GM23248 (cell line): ENCODE measurements at places on chromosomes 3 and 15.

GRCh38 chr3:103662591-103662990 is 1227.8 kb downstream of the ZPLD1 start:
- DNase-seq = no peak

DNA sequence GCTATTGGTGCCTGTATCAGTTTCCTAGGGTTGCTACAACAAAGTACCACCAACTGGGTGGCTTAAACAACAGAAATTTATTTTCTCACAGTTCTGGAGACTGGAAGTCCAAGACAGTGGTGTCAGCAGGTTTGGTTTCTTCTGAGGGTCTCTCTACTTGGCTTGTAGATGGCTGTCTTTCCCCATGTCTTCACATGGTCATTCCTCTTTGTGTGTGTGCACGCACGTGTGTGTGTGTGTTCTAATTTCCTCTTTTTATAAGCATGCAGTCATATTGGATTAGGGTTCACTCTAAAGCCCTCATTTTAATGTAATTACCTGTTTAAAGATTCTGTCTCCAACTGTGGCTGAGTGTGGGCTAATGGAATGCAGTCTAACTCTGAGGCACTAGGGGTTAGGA is 182.5 kb downstream of the SPATA16 start:
- DNase-seq = no peak

- no peak for DNase-seq
Observed at GRCh38 chr3:163328680-163329079, 1749.6 kb downstream of the SI start.

GRCh38 chr3:52176951-52177700 is 20.8 kb upstream of the ALAS1 start:
- no peak for DNase-seq

- DNase-seq = peak; percentile 90
Observed at GRCh38 chr3:113245761-113246161, 34.4 kb downstream of the BOC start.

DNA sequence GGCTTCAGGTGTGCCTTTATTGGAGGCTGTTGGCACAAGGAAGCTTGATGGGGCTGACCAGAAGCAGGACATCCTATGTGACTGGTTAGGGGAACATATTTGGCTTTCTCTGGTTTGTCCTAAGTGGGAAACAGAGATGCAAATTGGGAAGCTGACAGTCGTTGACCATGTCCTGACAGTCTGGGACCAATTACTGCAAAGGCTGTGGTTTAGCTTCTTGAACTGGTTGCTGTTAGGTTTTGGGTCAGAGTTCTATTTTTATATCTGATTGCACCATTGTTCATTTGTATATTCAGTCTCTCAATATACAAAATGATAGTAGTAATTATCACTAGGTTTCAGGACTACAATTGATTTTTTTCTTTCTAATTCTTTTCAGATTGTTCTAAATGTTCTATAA is 36.8 kb downstream of the SNTN start:
- no peak for DNase-seq

- DNase-seq = peak; percentile 91
Observed at GRCh38 chr3:171306631-171307030, 153.6 kb downstream of the TNIK start.

DNA sequence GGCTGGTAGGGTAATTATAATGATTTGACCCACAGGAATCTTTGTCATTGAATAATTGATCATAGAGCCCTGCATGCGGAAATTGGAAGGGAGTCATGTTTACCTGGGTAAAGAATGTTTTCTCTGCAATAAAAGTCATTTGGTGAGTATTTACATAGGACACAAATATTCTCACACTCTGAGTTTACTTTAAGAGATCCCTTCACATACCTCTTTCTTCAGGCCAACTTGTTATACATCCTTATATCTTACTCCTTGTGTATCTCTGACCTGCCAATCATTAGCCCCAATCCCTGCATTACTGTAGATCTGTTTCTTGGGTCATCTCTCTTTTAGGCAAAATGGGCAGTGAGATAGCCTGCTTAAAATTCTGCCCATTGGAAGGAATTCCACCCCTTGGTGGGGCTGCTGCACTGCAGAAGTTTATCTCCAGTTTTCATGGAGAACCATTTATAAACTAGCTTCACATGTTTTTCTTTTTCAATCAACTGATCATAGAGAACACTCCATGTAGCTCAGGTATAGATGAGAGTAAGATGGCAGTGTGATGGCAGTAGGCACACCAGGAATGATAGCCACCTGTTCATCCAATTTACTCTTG is 46.2 kb downstream of the ILDR1 start:
- no peak for DNase-seq

DNA sequence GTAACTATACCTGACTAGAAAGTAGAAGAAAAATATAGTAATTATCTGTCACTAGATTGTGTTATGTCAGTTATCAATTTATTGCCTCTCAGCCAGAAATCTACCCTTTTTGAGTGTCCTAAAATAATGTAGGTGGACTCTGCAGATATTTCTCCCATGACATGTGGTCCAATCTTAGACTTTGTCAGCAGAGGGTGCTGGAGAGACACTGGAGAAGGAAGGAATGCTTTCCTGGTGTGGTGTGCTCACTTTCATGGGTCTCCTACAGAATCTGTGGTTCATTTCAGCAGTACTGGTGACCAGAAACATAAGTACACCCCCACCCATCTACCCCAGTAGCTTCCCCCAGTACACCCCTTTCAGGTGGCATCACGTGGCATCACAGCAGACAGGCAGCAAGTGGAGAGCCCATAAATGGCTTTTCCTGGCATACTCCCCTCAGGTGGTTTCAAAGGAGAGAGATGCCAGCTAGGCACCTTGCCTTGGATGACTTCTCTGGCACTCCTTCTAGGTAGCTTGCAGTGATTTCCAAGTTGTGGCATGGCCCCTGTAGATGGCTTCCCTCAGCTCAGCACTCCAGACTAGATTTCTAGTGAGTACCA is 114.7 kb downstream of the GADL1 start:
- DNase-seq = peak; percentile 53

- DNase-seq = no peak
Observed at GRCh38 chr3:42493798-42494151, 8.7 kb upstream of the VIPR1 start.

DNA sequence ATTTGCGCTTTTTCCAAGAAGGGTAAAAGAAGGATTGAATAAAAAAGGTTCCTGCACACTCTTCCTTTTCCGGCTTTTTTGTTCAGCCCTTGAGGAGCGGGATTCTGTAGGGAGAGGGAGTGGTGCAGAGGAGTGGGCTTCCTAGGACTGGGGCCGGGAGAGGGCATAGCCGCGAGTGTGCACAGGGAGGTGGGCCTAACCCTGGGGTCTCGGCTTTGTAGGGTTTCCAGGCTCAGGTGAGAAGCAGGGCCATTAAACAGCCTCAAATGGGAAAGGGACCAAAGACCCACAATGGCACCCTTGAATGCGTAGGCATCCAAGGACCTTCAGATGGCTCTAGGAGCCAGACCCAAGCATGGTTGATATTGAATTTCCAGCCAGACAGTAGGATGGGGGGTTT is 35.4 kb upstream of the RAB6B start:
- DNase-seq = no peak

GRCh38 chr15:96038650-96039049 is 291.9 kb upstream of the NR2F2 start:
- peak; percentile 52 for DNase-seq

DNA sequence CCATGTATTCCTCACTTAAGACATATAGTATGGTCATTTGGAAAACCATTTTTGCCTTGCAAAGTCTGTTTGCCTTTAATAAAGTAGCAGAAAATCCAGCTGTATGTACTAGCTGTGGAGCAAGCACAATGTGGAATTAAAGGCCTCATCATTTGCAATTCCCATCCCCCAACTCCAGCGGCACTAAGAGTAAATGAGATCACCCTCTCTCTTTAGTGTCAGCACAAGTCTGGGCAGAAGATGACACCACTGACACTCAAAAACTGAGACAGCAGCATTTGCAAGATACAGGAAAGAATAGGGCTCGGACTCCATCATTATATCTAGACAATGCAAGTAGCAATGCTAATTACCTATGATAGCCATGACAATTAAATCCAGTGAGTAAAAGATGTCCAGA is 24.7 kb upstream of the DYNC1LI1 start:
- DNase-seq = no peak
